ENCODE measurements at places on chromosomes 13 and 19.

- no peak for DNase-seq
Observed at GRCh38 chr13:66152596-66152995, 1077.5 kb downstream of the PCDH9 start.

DNA sequence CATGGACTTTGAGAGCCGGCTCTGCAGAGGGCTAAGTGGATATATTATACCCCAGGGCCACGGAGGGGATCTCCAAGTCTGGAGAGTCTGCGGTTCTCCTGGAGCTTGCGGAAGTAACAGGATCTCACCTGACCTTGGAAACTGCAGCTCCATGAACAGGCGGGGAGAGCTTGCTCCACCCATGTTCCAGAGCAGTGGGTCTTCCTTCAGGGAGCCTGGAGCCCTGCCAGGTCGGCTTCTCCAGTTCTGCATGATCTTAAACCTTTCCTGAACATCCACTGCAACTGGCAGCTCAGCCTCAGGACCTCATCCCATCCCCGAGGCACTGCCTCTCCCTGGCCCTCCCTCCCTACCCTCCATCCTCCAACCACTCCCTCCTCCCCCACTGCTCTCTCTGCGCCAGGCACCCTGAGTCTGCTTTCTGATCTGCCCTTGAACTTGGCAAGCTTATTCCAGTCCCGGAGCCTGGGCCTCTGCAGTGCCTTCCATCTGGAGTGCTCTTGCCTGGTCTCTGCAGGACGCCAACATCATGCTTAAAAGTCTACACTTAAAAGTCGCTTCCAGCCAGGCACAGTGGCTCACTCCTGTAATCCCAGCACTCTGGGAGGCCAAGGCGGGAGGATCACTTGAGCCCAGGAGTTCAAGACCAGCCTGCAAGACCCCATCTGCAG, 13.2 kb downstream of the ATCAY start:
- no peak for DNase-seq

DNA sequence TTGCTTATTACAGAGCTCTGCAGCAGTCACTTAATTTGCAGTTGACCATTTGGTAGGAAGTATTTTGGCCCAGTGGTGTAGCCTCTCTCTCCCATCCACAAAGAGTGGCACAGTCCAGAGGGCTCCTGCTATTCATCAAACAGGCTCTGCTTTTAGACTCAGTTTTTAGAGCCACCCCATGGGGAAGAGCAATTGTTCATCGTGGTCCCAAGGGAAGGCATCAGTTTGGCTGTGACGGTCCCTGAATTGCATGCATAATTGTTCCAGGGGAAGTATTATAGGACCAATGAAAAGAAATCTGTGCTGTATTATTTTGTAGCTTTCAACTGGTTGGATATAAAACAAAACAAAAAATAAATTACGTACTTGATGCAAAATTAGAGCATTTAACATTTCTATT, 799.0 kb downstream of the DACH1 start:
- DNase-seq = no peak

- DNase-seq = no peak
Observed at GRCh38 chr19:49210901-49211451, 53.4 kb downstream of the TRPM4 start.

DNA sequence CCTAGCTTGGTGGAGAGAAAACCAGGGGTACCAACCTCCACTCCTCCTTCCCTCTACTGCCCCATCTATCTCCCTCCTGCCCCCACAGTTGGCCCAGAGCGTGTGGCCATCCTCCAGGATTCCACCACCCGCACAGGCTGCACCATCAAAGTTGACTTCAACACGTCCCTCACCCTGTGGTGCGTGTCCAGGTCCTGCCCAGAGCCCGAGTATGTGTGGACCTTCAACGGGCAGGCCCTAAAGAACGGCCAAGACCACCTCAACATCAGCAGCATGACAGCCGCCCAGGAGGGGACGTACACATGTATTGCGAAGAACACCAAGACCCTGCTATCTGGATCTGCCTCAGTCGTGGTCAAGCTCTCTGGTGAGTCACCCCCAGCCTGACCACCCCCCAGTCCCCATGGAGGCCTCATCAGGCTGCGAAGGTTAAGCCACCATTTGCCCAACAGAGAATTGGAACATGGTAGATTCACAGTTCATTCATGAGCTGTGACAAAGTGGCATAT, 6.6 kb downstream of the CEACAM16 start:
- DNase-seq = no peak

DNA sequence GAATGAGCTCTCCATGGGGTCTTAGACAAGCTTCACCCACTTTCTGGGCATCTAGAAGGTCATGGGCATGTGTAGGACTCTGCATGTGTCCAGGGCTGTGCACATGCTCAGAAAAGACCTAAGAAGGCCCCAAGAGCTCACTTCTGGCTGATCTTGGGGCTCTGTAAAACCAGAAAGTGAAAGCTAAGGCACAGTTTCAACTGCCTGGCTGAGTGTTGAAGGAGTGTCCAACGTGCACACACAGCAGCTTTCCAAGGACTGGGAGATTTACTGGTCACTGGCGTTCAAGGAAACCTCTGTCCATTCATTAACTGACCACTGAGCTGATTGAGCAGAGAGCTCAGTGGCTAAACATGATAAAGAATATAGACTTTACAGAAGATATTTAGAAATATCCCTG, 137.9 kb downstream of the KATNAL1 start:
- DNase-seq = no peak

DNA sequence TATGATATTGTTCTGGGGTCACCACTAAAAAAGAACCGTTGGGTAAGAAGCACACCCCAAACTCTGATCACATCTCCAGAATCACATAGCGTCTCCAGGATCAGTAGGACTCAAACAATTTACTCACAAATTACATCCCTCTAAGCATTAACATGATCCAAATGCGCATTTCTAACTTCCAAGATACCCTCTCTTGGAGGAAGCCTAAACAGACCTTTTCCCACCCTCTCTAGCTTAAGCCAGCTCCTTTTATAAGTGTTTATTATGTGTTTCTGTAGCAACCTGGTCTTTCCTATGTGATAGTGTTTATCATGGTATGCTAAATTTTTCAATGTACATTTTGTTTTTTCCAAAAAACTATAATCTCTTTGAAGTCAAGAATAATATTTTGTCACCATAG, 1846.5 kb downstream of the OLFM4 start:
- DNase-seq = no peak

DNA sequence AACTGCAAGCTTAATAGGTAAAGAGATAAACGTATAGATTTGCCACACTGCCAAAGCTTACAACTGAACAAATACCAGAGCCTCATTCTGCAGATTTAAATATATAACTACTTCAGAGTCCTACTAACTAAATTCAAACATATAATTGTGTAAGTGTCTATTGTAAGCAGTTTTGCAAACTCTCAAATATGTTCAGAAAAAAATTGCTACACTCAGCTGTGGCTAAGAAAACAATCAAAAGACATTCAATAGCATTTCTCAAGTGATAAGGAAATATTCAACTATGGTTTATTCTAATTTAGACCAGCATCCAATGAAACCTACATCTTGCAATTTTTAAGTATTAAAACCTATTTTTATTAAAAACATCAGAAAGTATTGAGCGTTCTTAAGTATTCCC, 202.4 kb downstream of the KCTD12 start:
- no peak for DNase-seq

- DNase-seq = no peak
Observed at GRCh38 chr19:35843676-35844481, 8.4 kb downstream of the NPHS1 start.

DNA sequence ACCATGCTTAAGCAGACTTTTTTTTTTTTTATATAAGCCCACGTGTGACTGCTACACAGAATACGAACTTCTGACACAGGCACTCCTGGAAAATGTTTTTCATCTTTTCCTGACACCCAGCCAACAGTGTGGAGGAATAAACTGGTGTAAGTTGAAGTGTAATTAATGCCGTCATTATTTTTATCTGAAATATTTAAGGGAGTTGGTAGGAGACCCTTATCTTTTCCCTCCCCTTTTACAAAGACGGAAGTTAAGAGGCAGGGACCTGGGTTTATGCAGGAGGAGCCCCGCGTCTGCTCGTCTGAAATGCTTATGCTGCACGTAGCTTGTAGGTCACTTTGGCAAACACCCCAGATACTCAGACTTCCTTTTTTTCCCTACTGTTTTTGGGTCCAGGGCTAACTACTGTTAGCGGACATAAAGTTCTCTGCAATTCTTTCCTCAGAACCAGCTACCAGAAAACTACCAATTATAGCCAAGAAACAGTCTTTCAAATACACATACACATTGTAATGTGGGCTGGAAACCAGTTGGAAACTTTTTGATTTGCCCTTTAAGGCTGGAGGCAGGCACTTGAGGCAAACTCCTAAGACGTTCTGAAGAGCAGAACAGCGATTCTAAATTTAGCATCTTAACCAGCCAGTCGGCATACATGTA, 50.8 kb downstream of the EFNB2 start:
- DNase-seq = no peak

- DNase-seq = no peak
Observed at GRCh38 chr19:56108447-56109195, 12.5 kb downstream of the ZNF787 start.

- DNase-seq = peak; percentile 64
Observed at GRCh38 chr19:2618611-2619010, 83.9 kb downstream of the GNG7 start.

DNA sequence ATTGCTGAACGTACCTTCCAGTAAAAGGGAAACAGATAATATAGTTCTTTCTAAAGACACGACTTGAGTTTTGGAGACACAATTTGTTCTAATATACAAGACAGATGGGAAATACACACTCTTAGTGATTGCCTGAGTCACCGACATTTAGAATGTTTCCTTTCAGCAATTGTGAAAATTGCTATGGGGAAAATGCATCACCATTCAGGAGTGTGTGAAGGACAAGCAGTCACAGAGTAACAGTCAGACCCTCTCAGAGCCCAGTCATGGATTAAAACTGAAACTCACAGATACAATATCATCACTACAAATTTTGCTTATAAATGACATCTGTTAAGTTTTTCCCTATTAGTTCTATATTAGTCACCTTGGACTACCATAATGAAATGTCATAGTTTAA, 286.1 kb downstream of the SPRY2 start:
- DNase-seq = no peak

- no peak for DNase-seq
Observed at GRCh38 chr13:27168906-27169657, 2.5 kb downstream of the USP12 start.

GRCh38 chr19:17260842-17261325, 3.7 kb downstream of the USHBP1 start:
- DNase-seq = peak; percentile 85

DNA sequence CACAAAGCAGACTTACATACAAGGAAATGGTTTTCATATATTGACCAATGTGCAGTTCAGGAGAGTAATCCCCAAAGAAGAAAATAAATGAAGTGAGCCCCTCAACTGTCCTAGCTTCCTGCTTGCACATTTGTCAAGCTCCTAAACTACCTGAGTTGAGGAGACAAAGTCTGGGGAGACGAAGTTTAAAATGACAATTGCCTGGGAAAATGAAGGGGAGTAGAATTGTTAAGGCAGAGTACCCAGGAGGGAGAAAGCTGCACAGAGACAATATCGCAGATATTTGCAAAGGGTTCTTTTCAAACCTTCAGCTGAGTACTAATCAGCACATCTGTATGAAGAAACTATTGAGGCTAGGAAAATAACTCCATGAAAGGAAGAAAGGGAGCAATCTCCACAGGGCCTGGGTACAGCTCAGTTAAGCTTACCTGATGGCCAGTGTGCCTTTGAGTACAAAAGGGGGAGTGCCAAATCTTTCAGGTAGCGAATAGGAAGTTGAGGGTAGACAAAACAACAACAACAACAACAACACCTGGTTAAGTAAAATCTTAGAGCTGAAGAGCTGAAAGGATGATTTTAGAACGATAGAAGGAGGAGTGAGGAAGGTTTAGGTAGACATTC, 1700.1 kb upstream of the PRR20A start:
- no peak for DNase-seq

- no peak for DNase-seq
Observed at GRCh38 chr13:25345576-25345975, 26.2 kb upstream of the ATP8A2 start.

DNA sequence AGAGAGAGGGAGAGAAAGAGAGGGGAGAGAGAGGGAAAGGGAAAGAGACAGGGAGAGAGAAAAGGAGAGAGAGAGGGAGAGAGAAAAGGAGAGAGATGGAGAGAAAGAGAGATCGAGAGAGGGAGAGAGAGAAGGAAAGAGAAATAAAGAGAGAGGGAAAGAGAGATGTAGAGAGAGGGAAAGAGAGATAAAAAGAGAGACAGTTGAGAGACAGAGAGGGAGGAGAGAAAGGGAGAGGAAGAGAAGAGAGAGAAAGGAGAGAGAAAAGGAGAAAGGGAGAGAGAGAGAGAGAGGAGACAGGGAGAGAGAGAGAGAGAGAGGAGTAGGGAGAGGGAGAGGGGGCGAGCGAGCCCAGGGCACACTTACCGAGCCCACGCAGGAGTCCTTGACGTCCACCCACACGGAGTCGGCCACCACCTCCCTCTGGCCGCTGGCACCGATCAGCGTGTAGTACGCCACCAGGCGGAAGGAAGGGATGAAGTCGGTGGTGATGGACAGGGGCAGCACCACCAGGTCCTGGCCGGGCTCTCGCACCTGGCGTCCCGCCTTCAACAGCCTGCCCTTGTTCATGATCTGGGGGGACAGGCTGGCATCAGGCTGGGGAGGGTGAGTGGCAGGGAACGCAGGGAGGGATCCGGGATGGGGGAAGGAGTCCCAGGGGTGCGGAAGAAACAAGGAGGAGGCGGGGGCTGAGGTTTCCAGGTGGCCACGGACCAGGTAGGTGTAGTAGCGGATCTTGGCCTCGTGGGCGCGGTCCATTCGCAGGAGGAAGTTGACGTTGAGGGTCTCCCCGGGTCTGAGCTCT, 10.0 kb downstream of the C3 start:
- DNase-seq = no peak

Measured in stimulated activated CD8-positive, alpha-beta memory T cell treated with anti-CD3 and anti-CD28 coated beads, Interleukin-12 subunit alpha, Interleukin-12 subunit beta, amount 100 ng/mL, for 1 hour (primary cell).